Right renal pelvis (tissue), 4 donors: ENCODE measurements at places on chromosomes 6 and 20.

- no peak for DNase-seq
Observed at GRCh38 chr6:109701221-109701620, 10.1 kb downstream of the FIG4 start.

- DNase-seq = peak; percentile 72
Observed at GRCh38 chr6:2448826-2449571, 203.6 kb upstream of the GMDS start.

GRCh38 chr6:41098366-41098765 is 25.6 kb downstream of the NFYA start:
- DNase-seq = no peak

GRCh38 chr6:157557559-157557958 is 176.6 kb downstream of the ZDHHC14 start:
- no peak for DNase-seq

GRCh38 chr20:63456429-63457284 is 15.8 kb downstream of the KCNQ2 start:
- no peak for DNase-seq

- DNase-seq = no peak
Observed at GRCh38 chr6:16553531-16553930, 207.7 kb downstream of the ATXN1 start.

GRCh38 chr6:157269261-157269794 is 54.0 kb downstream of the TMEM242 start:
- DNase-seq = peak; percentile 47

DNA sequence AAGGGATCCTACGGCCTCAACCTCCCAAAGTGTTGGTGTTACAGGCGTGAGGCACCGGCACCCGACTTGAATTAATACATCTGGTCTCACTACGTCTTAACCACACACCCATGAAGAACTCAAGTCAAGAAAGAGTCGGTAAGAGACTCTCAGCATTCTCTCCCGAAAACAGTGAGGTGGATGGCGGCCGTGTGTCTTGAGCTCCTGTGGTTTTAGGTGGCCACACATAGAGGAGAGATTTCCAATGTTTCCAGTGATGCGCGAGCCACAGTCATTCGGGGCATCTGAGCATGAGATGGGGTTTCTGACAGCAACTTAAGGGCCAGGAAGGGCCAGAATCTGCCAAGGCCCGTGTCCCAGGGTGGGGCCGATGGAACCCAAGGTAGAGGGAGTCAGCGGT is 766.4 kb upstream of the DEFB115 start:
- no peak for DNase-seq

- DNase-seq = no peak
Observed at GRCh38 chr20:7772371-7772770, 167.9 kb downstream of the HAO1 start.

- DNase-seq = no peak
Observed at GRCh38 chr6:160135907-160136655, 14.5 kb downstream of the SLC22A1 start.

DNA sequence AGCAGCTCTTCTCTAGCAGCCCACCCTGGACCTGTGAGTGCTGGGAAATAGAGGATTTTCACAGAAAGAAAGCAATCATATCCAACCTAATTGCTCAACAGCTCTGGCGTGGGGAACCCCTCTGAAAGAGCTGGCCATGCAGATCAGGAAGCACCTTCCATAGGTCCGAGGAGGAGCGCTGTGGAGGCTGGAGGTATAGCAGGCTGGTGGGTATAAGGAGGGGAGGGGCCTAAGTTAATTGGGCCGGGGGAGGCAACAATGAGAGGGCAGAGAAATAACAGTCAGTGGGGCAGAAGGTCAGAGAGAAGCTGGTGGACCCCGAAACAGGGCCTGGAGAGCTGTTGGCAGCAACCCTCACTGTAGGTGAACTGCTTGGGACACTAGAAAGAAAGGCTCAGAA is 40.8 kb downstream of the SNRNP48 start:
- DNase-seq = no peak

DNA sequence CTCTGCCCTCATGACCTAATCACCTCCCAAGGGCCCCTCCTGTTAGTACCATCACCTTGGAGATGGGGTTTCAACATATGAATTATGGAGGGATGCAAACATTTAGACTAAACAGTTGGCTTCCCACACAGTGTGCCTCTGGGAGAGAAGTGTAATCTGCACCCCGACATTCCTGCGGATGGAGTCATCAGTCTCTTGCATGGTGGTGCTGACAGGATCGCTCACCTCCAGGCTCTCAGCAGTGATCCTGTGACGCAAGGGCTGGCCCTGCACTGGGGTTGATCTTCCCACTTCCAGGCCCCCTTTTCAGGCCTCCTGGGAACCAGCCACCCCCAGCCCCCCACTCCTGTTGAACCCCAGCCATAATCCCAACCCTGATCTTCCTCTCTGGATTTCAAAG is 16.0 kb upstream of the PI16 start:
- DNase-seq = no peak

- DNase-seq = no peak
Observed at GRCh38 chr6:5996714-5997419, 9.9 kb downstream of the NRN1 start.

- DNase-seq = no peak
Observed at GRCh38 chr6:25173951-25174474, 105.2 kb upstream of the CARMIL1 start.

DNA sequence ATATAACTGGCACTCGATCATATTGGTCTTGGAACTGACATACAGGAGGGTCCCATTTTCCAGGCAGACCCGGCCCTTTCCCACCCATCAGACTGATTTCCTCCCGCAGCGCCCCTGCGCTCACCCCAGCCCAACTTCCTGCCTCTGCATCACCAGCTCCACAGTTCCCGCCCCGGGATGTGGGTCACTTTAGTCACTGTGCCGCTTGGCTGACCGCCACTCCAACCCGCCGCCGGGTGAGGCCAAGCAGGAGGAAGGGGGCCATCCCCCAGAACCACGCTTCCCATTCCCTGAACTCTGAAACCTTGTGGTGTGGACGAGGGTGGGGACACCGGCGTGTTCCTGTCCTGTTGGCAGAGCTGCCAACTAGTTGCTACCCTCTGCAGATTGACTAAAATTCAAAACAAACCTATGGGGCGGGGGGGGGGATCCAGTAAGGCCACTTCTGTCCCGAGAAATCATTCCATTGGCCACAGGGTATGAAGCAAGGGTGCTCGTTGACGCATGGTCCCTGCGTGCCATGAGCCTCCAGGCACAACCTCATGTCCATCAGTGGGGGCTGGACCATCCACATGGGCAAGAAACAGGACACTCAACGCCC is 12.3 kb downstream of the TGM2 start:
- DNase-seq = peak; percentile 79

DNA sequence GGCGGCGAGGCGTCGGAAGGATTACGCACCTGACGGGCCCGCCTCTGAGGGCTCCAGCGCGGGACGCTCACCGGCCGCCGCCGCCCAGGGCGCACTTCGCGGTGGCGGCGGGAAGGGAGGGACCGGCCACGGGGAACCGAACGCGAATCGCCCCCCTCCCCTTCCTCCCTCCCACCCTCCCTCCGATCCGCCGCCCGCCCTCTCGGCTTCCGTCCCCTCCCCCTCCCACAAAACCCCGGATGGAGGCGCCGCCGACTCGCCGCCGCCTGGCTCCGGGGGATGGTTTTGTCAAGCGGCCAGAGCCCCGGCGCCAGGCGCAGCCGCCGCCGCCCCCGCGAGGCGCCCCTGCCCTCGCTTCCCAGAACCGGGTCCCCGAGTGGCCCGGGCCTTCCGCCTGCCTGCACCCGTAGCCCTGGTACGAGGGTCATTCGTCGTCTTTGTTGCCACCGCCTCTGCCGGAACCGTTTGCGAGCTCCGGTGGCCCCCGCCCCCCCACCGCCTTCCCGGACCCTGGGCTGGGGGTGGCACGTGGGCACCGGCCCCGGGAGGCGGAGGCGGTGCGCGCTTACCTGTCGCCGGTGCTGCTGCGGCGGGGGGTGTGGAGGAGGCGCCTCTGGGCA is 398 bp downstream of the ZBTB2 start:
- no peak for DNase-seq

- DNase-seq = no peak
Observed at GRCh38 chr20:49620364-49621240, 52.7 kb upstream of the PTGIS start.

DNA sequence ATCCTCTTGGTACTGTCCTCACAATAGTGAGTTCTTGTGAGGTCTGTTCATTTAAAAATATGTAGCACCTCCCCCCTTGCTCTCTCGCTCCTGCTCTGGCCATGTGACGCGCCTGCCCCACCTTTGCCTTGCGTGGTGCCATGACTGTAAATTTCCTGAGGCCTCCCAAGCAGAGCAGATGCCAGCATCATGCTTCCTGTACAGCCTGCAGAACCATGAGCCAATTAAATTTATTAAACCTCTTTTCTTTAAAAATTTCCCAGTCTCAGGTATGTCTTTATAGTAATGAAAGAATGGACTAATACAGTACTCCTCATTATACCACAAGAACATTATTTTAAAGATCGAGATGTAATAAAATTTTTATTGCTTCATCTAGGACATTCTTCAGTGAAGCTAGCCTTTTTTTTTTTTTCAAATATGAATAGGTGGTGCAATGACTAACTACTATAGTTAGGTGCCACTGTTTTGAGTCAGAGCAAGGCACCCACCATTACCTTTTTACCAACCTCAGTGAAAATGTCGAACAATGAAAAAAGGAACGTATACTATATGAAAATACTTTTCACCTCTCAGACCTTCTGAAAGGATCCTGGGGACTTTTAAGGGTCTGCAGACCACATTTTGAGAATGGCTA is 191.1 kb upstream of the SGK1 start:
- no peak for DNase-seq

GRCh38 chr20:37314617-37315016 is 25.2 kb downstream of the MANBAL start:
- no peak for DNase-seq

- DNase-seq = no peak
Observed at GRCh38 chr6:11788043-11788442, 9.4 kb upstream of the ADTRP start.

DNA sequence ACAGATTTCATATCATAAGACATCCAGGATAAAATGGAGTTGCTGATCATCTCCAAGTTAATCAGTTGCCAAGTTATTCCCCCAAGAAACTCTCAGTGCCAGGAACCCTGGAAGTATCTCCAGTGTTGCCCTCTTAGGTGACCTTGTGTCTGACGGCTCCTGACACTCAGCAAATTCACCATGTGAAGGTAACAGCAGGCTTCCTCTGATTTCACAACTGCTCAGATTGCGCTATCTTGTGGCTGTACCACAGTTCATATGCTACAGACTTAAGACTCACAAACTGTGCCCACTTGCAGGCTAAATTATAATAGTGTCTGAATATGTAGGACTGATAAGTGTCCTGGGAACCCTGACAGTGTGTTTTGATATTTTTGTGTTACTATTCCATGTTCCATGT is 186.6 kb upstream of the OPRM1 start:
- DNase-seq = no peak

GRCh38 chr20:51542033-51542570 is 417 bp downstream of the NFATC2 start:
- DNase-seq = no peak

DNA sequence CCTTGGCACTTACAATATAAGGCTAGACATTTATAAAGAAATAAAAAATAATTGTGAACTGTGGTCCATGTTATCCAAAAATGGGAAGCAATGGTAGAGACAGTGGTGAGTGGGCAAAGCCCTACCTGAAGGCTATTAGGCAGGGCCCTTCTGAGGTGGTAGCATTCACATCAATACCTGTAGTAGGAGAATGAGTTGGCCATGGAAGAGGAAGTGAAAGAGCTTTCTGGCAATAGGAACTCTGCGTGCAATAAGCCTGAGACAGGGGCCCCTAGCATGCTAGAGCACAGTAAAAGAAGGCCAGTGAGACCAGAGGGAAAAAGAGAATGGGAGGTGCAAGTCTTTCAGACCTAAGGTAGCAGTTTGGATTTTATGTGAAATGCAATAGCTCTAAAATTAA is 754.5 kb downstream of the PTPRT start:
- no peak for DNase-seq

GRCh38 chr6:110387986-110388385 is 27.4 kb downstream of the DDO start:
- DNase-seq = no peak

DNA sequence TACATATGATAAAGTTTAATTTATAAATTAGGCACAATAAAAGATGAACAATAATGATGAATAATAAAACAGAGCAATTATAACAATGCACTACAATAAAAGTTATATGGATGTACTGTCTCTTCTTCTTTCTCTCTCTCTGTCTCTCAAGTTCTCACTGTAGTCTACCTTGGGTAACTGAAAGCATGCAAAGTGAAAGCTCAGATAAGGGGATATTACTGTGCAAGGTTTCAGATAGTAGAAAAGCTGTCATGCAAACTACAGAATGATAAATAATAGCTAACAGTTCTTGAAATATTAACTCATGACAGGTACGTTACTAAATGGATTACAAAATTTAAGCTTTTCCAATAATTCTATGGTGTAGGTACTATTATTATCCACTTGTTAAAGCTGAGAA is 311.9 kb upstream of the PRDM1 start:
- no peak for DNase-seq

DNA sequence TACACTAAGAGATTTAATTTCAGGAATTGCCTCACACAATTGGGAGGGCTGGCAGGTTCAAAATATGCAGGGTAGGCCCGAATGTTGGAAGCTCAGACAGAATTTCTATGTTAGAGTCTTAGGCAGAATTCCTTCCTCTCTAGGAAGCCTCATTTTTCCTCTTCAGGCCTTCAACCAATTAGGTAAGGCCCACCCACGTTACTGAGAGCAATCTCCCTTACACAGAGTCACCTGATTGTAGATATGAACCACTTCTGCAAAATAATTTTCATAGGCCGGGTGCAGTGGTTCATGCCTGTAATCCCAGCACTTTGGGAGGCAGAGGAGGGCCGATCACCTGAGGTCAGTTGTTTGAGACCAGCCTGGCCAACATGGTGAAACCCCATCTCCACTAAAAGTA is 50.2 kb upstream of the HIVEP1 start:
- DNase-seq = no peak

DNA sequence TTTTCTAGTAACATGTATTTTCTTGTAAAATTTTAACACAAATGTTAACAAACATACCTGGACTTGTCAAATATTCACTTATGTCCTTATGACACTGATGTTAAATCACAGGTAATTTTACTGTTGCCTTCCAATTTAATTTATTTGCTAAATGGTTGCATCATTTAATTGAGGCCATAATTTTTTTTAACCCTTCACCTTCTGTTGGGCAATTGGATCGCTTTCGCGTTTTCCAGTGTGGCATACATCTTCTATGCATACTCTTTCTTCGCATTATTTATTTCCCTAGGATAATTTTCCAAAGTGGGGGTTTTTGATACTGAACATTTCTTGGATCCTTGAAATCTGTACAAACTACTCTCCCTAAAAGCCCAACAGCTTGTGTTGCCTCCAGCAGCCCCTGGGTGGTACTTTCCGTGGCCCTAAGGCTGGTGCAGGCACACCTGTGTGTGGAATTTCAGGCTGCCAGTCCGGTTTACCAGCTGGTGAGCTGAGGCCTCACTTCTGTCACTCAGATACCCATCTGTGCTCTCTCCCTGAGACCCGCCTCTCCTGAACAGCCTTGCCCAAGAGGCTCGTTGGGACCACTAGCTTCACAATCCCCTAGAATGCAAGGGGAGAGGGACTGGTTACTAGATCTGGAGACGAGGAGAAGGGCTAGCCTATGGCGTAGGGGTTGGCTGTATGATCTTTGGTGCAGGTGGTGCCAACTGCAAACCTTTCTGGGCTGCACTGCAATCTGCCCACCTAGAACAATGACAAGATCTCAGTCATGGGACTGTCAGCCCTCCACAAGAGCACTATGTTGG is 11.2 kb upstream of the C20orf144 start:
- DNase-seq = no peak

- no peak for DNase-seq
Observed at GRCh38 chr20:48661575-48662455, 166.0 kb downstream of the PREX1 start.

GRCh38 chr6:156791320-156791850 is 14.2 kb downstream of the ARID1B start:
- DNase-seq = no peak
